ENCODE measurements at places on chromosomes 12 and 14. TPM values are rescaled to one million over a fixed set of nuclear protein-coding genes. Genes with fewer than 3 reads are reported as not detected.

Gene PIK3C2G
- not detected for total RNA-seq

Gene LRTM2
- not detected for total RNA-seq

DNA sequence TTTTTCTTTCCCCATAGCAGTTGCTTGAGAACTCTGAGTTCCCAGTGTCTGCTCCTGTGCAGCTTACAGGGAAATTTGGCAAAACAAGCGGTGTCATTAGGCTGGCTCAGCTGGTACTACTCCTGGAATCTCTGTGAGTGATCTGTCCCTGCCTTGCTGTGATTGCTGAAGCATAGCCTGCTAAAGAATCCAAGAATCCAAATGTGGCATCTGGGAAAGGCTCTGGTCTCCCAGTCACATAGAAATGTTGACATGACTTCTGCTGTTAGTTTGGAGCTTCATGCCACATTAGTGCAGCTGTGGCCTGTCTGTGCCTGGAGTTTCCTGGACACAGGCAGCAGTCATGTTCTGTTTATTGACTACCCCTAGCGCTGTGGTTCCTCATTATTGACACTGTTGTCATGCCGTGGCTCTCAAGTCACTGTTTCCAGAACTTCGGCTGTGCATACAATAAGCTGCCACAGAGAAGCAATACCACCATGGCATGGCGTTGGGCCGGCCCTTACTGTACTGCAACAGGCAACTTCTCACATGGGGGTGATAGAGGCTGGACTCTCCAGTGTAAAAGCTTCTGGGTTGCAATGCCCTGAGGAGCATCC is 166.8 kb downstream of the MYRFL start:
- no peak for ATAC-seq

DNA sequence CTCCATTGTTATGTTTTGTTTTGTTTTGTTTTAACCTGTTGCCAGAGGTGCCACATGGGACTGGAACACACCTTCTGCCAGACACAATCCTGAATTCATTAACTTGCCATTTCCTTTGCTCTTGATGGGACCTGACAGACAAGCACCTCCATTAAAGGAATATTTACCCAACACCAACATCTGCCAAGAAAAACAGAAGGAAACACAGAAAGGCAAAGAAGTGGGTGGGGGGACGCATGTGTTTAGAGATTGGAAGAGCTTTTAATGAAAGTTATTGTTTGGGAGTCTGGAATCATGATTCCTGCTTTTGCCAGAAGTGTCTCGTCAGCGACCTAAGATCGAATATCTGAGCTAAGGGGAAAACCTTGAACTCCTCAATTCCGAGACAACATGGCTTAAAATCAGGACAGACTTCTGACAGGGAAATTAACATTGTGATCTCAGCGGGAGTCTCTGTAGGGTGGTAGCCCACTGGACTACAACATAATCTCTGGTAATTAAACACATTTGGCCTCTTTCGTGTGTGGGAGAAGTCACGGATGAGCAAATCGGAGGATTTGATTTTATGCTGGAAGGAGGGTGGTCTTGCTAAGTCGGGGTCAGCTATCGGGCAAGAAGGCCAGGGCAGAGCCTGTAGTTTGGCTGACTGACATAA is 210.4 kb upstream of the FAR2 start:
- no peak for ATAC-seq

Gene APOF
- total RNA-seq, result not detected

GRCh38 chr14:50964683-50965390 is 20.6 kb upstream of the PYGL start:
- no peak for ATAC-seq

Gene SPIC
- total RNA-seq, result not detected

DNA sequence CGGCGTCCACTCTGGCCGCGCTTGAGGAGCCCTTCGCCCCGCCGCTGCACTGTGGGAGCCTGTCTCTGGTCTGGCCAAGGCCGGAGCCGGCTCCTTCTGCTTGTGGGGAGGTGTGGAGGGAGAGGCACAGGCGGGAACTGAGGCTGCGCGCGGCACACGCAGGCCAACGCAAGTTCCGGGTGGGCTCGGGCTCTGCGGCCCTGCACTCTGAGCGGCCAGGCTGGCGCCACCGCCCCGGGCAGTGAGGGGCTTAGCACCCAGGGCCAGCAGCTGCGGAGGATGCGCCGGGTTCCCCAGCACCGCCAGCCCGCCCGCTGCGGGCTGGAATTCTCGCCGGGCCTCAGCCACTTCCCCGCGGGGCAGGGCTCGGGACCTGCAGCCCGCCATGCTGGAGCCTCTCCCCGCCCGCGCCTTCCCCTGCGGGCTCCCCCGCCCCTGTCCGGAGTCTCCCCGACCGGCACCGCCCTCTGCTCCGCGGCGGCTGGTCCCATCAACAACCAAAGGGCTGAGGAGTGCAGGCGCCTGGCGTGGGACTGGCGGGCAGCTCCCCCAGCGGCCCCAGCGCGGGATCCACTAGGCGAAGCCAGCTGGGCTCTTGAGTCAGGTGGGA is 921.2 kb upstream of the FOXG1 start:
- no peak for ATAC-seq

Gene KRT6C
- not detected for total RNA-seq

- ATAC-seq, result no peak
Measured at GRCh38 chr14:104576970-104577332, 2.6 kb upstream of the C14orf180 start.
